ENCODE measurements at places on chromosomes 5 and 9.

- DNase-seq = no peak
Measured at GRCh38 chr5:31825518-31826068, 186.7 kb downstream of the PDZD2 start.

GRCh38 chr5:75558981-75559632 is 47.4 kb downstream of the POLK start:
- no peak for DNase-seq

DNA sequence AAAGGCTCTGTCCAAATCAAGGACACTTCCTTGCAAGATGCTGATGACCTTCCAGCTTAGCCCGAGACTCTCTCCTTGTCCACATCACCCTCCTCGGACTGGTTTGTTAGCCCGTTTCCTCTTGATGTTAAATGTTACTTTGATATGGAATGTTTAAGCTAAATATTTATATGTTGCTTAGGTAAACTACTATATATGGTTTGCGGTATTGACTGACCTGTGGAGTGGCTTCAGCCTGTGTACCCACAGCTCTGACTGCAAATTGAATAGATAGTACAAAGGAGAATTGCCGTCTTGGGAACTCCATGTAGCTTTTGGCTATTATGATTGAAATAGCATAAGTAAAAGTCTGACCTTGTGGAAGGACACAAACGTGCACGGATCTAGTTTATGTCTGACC is 422.0 kb downstream of the YTHDC2 start:
- DNase-seq = no peak

DNA sequence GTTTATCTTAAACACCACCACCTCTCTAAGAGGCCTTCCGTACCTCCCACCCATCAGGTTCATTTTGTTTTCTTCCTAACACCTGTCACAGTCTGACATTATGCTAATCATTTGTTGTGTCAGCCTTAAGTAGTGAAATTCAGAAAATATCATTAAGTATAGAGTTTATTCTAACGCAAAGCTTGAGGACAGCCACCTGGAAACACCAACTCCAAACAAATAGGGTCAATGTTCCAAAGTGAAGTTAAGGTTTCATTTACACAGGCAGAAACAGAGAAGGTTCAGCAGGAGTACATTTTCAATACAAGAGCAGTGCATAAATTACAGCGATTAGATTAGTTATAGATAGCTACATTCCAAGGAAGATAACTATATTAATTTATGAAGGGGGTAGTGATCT is 1.3 kb upstream of the SMC5 start:
- DNase-seq = no peak

DNA sequence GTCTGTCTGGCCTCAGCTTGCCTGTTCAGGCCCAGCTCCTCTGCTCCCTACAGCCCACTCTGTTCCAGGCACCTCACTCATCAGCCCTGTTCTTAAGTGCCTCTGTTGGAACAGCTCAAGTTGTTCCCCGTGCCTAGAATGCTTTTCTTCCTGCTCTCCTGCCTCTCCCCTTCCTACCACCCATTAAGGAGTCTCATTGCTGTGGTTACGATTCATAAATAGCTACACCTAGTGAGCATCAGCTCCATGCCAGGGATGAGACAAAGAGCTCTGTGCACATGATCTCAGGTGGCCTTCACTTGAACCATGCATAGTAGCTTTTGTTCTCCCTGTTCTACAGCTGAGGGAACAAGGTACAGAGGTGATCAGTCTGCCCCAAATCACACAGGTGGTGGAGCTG is 54.3 kb downstream of the PSD2 start:
- no peak for DNase-seq

GRCh38 chr5:150132740-150133139 is 22.9 kb downstream of the PDGFRB start:
- no peak for DNase-seq

DNA sequence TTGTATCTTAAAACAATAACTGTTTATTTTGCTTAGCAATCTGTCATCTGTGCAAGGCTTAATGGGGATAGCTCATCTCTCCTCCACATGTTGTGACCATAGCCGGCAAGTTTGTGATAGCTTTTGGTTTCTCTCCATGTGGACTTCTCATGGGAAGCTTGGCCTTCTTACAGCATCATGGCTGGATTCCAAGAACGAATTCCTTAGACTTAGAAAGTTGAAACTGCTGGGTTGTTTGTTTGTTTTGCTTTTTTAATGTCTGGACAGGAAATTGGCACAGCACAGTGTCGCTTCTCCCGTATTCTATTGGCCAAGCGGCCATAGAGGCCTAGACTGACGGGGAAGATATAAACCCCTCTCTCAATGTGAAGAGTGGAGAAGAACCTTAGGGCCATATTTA is 61.0 kb upstream of the PRDM9 start:
- DNase-seq = no peak

Measured in stimulated activated CD4-positive, alpha-beta T cell treated with anti-CD3 and anti-CD28 coated beads, Interleukin-15, amount 100 ng/mL, for 1 hour (primary cell).